ENCODE measurements at places on chromosomes 3 and 15.

- no peak for DNase-seq
Measured at GRCh38 chr15:101037090-101037830, 118.1 kb downstream of the LRRK1 start.

GRCh38 chr15:25060472-25060803 is 105.7 kb downstream of the SNRPN start:
- no peak for DNase-seq

GRCh38 chr3:192875971-192876565 is 41.6 kb downstream of the MB21D2 start:
- no peak for DNase-seq

GRCh38 chr15:66658044-66658443 is 44.0 kb upstream of the SMAD6 start:
- DNase-seq, result no peak

- no peak for DNase-seq
Measured at GRCh38 chr3:170695486-170696064, 109.7 kb upstream of the SLC7A14 start.

- no peak for DNase-seq
Measured at GRCh38 chr15:43977072-43977884, 150.5 kb downstream of the WDR76 start.

DNA sequence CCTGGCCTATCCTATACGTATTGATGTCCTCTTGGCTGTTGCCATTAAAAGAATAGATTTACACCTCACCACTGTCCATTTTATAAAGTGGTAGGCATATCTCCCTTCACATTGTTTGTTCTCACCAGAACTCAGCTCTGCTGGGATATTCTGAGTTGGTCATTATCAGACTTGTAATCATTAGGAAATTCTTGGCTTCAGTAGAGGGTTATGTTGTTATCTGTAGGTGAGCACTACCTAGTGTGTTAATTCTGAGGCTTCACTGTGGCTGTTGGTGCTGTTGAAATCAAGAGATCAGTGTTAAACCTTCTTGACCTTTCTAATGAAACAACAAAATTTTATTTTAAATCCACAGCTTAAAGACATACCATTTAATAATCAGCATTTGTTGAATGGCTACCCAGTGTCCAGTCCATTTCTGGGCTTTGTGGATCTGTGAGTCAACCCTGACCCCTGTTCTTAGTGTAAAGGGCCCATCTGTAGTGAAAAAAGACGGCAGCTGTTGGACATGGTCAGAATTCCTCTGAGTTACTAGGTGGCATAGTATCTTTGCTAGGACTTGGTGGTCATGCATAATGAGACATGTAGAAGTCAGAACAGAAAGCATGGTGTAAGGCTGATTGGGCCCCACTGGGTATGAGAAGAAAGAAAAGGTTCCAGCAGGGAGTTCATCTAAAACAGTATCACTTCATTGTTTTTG is 32.9 kb upstream of the P4HTM start:
- DNase-seq, result no peak

DNA sequence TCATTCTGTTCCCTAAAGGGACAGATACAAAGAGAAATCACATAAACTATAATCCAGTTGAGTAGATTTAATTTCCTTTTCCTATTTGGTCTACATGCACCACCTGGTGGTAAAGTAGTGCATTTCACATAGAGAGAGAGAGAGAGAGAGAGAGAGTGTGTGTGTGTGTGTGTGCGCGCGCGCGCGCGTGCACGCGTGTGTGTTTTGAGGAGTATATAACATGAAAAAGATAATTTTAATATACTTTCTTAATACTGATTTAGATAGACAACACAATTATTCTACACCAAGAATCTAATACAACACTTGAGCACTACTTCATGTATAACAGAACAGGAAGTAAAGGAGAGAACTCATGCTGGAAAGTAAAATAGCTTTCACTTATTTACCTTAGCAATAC is 1.1 kb upstream of the FGF7 start:
- peak; percentile 16 for DNase-seq

GRCh38 chr3:11228041-11228440 is 44.2 kb upstream of the ATG7 start:
- DNase-seq, result no peak

GRCh38 chr15:74669627-74670026 is 26.2 kb downstream of the EDC3 start:
- DNase-seq, result no peak

- no peak for DNase-seq
Measured at GRCh38 chr3:88617283-88617682, 467.5 kb downstream of the C3orf38 start.

DNA sequence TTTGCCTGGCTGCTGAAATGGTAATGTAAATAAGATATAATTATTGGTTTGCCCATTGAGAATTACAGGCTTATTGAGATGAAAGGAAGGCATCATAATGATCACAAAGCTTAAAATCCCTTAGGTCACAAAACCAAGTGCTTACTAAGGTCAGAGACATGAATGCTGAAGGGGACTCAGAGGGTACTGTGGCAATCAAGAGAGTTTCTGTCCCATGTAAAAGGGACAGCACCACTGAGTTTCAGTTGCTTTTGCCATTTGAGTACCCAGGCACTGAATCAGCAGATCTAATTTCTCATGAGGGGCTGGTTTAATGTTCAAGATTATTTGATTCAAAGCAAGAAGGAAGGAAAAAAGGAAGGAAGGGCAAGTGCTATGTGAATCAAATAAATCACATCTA is 127.0 kb downstream of the PLOD2 start:
- DNase-seq, result no peak

DNA sequence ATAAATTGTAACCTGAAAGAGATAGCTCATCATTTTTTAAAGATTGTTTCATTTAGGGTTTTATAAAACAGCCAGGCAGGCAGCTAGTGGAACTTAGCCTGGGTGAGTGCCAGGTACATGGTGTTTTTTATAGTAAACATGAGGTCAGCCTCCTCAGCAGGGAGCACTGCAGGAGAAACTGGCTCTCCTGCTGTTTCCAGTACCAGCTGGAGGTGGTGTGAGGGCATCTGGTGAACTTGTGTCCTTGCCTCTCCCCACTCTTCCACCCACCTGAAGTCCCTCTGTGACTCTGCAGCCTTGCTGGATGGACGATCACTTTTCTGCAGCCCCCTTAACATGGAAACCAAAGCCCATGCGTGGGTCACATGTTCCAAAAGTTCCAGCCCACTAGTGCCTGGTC is 128.4 kb downstream of the FAM174B start:
- DNase-seq, result no peak

- no peak for DNase-seq
Measured at GRCh38 chr3:2623436-2623835, 486.7 kb downstream of the IL5RA start.

DNA sequence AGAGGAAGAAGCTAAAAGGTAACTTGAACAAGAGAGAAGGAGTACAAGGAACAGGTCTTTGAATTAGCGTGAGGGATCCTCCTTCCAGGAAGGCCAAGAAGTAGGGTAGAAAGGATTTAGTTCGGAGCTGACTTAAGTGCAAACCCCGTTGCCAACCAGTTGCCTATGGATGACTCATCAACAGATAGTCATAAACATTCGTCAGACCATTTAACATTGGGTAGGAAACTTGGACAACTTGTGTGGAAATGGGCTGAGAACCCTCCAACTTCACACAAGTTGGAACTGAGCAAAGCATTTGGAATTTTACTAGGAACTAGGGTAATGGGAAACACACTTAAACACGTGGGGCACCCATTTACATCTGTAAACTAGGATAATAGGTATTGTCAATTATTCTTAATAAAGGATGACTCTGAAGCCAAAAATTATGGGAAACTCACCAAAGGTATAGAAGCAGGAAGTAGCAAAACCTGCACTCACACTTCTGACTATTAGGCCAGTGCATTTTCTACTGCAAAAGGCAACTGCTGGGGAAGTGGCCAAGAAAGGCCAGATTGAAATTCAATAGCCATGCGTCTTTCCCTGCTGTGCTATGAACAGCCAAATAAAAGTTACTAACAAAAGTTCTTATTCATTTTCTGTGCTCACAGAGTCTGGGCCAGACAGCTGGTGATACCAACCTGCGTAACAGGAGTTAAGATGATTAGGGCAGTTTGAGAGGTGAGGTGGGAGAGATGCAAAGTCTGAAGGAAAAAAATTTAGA is 174.5 kb upstream of the TMC3 start:
- no peak for DNase-seq

DNA sequence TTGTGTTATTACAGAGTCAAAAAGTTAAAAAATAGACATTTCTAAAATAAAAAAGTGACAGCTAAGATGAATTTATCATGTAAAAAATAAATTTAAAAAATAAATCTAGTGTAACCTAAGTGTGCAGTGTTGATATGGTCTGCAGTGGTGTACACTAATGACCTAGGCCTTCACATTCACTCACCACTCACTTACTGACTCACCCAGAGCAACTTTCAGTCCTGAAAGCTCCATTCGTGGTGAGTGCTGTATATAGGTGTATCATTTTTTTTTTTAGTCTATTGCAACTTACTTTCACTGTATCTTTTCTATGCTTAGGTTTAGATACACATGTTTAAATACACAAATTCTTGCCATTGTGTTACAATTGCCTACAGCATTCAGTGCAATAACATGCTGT is 459.4 kb upstream of the ROBO1 start:
- DNase-seq, result no peak

DNA sequence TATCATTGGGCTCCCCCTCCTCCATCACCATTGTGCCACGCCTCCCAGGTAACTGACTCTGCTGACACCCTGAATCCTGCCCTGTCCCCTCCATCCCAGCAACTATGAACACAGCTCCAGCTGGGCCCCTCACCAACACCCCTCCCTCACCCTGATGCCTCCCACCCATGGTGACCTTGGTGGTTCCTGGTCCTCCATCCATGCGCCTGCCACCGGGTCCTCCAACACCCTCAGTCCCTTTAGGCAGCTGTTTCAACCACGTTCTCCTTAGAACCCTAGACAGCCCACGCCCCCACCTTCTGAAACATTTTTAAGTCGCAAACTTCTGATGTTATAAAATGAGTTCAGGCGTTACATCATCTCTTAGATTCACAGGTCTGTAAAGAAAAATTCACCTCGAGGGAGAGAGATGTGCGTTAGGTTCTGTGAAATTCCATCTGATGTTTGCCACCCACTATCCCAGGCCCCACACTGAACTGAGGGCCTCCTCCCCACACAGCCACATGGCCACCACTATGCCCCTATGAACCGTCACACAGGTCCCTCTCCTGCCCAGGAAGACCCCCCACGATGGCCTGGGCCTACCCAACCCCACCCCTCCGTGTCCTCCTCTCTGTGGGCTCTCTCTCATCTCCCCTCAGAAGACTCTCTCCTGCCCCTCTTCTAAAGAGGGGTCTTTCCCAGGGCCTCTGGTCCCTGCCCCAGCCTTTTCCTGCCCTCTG is 29.8 kb downstream of the PCSK6 start:
- DNase-seq, result no peak

DNA sequence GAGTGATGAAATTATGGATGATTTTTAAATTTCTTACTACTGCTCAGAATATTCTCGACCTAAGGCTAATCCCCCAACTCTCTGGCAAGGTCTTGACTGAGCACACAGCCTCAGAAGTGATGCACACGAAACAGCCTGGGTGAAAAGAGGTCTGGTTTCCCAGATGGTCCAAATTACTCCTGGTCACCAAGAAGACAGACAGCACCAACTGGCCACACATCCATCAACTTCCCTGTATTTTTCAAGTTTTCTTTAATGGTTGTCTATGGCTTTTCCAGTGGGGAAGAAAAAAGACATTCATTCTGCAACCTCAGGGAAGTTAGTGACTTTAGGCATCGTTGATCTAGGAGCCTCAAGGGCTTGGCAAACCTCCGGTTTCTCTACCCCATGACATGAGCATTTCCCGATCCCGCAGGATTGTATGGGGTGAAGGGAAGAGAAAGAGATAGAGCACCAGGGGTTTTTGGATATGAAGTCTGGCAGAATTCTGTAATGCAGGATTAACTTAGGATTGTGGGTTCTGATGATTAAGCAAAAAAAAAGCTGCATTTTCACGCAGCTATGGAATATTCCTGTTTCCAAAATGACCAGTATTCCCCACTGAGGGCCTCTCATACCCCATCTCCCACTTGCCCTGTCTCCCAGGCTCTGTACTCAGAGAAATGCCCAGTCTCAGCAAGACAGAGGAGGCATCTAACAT is 62.2 kb downstream of the UMPS start:
- no peak for DNase-seq

GRCh38 chr3:89360156-89360555 is 252.7 kb downstream of the EPHA3 start:
- no peak for DNase-seq

Data from iPS DF 6.9 (cell line).